ENCODE measurements at places on chromosomes 1 and 21.

DNA sequence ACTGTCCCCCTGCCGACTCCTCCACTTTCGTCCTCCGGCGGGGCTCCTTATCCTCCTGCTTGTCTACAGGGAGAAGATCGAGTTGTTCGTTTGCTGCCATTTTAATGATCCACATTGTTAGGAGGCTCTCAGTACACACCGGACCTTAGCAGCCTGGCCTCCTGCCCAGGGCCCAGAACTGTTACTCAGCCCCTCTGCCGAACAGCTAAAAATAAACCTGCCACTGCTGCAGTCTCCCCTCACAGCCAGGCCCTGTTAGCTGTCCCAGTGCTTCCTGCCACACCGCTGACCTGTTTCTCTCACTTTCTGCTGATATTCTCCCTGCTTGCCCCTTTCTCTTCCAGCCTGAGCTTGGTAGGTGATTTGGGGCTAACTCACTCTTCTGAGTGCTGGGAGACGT lies 8.3 kb downstream of the MAPKAPK2 start:
- DNase-seq, result no peak

- no peak for DNase-seq
Observed at GRCh38 chr1:226535666-226536065, 12.9 kb upstream of the STUM start.

DNA sequence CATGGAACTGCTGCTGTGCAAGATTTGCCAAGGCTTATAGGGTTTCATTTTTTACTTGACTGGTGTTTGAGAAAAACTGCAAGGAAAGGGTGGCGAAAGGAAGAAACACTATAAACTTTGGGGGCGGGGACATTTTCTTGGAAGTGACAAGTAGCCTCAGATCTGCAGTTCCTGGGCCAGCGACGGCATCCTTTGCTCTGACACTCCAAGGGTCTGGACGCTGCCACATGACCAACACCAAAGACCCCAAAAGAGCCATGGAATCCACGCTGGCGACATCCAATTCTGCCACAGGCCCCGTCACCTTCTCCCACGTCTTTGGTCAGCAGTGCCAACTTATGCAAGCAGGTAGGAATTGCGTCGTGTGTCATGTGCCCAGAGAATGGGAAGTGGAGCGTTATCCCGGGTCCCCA lies 193.4 kb downstream of the PRDM2 start:
- DNase-seq, result no peak

DNA sequence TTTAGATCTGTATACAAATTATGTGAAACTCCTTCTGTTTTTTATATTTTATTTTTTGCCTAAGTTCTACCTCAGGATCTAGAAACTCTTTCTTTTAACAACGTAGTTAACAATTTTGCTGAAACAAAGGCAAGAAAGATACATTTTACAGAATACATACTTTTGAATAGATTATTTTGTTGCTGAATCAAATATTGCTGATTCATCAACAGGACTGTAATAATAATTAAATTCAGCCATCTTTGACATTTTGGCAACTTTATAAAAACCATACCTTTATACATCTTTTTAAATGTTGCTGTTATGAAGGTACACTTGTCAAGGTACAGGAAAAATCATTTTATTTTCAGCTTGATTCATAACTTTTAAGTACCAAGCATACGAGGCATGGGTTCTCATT lies 10.7 kb upstream of the COA6 start:
- no peak for DNase-seq

DNA sequence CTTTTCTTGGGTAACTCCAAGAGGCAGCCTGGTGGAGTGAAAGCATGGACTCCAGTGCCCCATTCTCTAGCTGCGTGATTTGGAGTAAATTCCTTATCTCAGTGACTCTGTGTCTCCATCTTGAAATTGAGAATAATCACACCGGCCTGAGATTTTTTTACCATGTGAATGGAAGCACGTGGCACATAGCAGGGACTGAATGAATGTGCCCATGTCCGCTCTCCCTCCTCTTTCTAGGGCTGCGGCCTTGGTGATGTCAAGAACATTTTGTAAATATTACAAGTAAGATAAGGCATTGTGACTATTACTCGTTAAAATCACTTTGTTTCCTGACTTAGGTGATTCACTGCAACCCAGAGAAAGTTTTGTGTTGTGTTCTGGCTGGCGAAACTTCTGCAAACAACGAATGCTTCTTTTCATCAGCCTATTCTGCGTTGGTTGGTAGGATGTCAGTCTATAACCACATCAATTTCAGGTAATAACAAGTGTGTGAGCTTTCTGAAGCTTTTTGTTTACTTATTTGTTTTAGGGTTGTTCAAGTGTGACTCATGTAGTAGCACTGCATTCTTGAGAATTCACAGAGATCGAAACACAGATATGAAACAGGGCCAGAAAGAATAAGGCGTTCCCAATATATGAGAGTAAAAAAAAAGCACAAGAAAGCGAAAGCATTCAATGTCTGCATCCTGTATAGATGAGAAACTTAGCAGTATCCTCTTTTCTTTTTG lies 135.7 kb upstream of the SLC45A1 start:
- DNase-seq, result no peak

DNA sequence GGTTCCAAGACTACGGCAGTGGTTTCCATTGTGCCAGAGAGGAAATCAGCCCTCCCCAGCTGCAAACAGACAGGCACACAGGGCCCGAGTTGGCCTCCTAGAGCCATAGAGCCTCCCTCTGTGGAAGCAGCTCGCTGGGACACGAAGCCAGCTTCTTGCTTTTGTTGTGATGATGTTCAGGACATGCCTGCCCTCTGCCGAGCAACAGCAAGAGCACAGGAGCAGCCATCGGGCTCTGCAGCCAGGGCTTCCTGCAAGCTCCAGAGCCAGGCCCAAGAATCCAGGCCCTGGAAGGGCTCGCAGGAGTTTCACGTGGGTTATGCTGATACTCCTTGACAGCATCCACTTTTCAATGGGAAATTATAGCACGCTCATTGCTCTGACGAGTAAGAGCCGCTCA lies 18.5 kb downstream of the NPHP4 start:
- DNase-seq, result no peak

- DNase-seq, result no peak
Observed at GRCh38 chr1:245129319-245130240, 25.2 kb upstream of the KIF26B start.

- no peak for DNase-seq
Observed at GRCh38 chr1:71804140-71804539, 478.2 kb downstream of the NEGR1 start.

DNA sequence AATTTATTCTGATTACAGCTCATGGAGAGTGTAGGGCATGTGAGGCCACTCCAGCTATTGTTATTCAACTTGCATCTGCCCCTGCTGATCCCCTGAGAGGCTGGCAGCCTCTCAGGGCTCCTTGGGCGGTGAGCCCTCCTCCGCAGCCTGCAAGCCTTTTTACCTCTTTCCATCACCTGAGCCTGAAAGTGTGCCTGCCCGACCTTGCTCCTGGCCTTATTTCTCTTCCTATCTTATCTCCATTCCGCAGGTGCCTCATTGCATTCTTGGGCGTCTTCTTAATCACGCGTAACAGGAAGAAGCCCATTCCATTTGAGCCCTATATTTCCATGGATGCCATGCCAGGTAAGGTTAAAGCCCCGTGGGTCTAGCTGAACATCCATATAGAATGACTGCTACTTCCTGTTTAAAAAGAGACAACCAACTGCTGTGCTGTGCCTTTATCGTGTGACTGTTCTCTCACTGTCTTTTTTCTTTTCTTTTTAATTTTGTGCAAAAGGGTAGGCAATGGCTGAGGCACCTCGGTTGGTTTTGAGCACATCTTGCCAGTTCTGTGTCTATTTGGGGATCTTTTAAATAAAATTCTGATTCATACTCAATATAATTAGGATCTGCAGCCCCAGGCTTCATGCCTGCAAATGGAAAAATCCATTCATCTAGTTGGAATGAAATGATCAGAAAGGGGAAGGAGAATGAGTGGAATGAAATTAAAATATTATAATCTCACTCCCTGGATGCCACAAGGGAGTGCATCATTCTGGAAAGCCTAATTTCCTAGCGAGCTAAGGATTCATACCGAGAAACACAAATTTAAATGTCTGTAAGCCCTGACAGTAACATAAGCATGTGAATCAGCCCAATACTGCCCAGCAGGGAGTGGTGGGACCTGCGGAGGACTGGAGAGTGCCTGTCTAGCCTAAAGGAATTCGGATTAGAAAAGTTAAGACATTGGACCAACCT lies 38.6 kb upstream of the RCAN3 start:
- DNase-seq, result peak; percentile 13

GRCh38 chr1:165876121-165876520 lies 48.7 kb downstream of the UCK2 start:
- no peak for DNase-seq

DNA sequence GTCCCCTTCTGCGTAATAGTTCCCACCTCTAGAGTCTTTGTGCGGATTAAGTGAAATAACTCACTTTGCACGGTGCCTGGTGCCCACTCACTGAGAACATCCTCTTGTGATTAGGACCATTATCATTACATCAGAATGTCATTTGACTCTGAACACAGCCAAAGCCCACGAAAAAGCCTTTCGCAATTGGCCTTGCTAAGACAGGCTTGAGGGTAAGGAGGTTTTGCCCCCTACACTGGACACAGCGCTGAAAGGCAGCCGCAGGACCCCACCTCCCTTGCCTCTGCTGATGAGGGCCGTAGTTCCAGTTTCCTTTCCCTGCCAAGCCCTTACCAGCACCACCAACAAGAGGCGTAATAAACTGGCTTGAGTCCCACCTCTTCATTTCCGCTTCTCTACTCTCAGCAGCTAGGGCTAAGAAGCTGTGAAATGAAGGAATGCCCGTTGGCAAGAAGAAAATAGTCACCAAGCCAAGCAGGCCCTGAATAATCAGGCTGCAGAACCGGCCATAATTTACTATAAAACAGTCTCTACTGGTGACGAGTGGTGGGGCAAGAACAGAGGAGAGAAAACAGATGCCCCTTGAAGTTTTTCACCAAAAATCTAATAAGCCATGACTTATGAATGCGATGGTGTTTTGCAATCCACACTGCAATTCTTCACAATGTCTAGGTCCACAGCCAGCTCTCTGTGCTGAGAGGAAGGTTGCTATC lies 53.1 kb downstream of the SH3GLB1 start:
- DNase-seq, result no peak

- no peak for DNase-seq
Observed at GRCh38 chr1:9269078-9269501, 23.6 kb upstream of the SPSB1 start.

GRCh38 chr1:226441629-226442028 lies 33.7 kb upstream of the PARP1 start:
- no peak for DNase-seq

DNA sequence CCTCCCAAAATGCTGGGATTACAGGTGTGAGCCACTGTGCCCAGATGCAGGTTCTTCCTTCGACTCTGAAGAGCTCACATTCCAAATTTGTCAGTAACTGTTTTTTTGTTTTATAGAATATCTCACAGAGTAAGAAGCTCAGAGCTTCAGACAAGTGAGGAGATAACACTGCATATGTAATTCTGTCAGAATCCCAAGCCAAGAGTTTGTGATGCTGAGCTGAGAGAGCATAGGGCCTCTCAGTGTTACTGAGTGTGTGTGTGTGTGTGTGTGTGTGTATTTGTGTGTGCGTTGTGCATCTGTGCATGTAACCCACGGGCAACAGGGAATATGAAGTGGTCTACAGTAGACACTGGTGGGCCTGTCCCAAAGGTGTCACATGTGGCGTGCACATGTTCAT lies 15.2 kb upstream of the TNR start:
- no peak for DNase-seq

GRCh38 chr1:68230901-68231626 lies 1.3 kb downstream of the WLS start:
- no peak for DNase-seq

GRCh38 chr1:32350785-32351398 lies 11.4 kb downstream of the FAM229A start:
- DNase-seq, result peak; percentile 37

DNA sequence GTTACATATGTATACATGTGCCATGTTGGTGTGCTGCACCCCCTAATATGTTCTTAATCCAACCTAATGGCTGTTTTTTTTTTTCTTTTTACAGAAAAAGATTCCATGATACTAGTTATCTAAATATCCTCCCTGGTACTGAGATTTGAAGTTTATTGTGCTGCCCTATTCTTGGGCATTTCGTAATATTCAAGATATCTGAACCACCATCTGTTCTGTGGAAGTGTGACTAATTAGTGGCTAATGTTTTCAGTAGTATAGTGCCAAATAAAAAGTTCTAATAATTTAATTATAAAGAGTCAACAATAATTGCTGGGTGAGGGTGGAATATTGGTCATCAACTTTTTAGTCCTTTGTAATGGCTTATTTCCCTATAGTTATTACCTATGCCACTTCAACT lies 217.5 kb downstream of the GABPA start:
- no peak for DNase-seq

DNA sequence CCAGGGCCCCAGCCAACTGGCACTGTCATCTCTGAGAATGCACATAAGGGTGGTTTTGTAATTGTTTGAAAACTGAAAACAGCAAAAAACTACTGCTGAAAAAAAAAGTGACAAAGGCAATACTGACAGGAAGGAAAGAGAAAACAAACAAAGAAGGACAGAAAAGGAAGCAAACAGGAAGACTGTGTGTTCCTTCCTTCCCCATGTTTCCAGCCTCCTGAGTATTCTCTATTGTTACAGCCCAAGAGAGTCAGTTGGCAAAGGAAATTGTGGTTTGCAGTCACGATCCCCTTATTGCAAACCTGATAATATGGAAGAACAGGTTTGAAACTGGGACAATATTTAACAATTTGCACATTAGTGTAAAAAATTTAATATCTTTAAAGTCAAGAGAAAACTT lies 1177.6 kb downstream of the PLA2G4A start:
- DNase-seq, result no peak

GRCh38 chr21:26100573-26100972 lies 70.0 kb downstream of the APP start:
- no peak for DNase-seq

DNA sequence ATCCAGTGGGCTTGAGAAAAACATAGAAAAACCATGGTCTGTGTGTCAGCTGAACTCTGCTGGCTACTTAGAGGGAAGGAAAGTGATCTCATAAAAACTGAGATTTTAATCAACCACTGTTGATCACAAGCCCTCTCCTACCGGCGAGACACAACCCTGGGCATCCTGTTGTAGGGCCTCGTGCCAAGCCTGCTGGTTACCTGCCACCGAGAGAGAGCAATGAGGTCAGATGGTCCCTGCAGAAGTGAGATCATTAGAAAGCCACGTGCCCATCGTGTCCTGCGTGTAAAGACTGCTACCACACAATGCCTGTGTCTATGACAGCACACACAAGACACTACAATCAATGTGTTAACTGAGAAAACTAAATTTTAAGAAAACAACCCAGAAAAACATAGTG lies 41.7 kb upstream of the GPR153 start:
- no peak for DNase-seq

DNA sequence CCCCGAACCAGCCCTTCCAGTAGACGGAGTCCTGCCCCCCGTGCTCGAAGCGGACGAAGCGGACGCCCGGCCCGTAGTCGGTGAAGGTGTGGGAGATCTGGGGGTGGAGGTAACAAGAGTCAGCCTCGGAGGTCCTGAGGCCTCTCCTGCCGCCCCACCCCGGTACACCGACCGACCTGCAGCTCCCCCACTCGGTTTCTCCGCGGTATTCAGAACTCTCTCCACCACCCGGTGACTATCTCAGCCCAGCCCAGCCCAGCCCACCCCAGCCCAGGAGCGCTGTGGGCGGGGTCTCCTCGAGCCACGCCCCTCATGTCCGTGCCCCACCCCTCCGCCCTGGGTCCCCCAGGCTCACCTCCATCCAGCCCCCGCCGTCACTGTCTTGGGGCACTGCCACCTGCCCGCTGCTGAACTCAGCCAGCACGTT lies 5.5 kb downstream of the FBXO2 start:
- no peak for DNase-seq

- DNase-seq, result no peak
Observed at GRCh38 chr1:151828921-151829320, 2.7 kb downstream of the RORC start.

Measured in fibroblast of skin of left quadriceps (primary cell).